ENCODE measurements at places on chromosomes 13 and 19.
A peak's percentile ranks its signal among the peaks of the same experiment; 100 is the strongest.

- peak; percentile 8 for DNase-seq
Measured at GRCh38 chr19:54325194-54325621, 12.2 kb upstream of the LILRA5 start.

- no peak for DNase-seq
Measured at GRCh38 chr13:41851351-41851750, 109.6 kb downstream of the VWA8 start.

GRCh38 chr19:6765738-6766356 is 1.4 kb downstream of the SH2D3A start:
- no peak for DNase-seq

- DNase-seq = no peak
Measured at GRCh38 chr19:33508941-33509614, 12.5 kb downstream of the PEPD start.

DNA sequence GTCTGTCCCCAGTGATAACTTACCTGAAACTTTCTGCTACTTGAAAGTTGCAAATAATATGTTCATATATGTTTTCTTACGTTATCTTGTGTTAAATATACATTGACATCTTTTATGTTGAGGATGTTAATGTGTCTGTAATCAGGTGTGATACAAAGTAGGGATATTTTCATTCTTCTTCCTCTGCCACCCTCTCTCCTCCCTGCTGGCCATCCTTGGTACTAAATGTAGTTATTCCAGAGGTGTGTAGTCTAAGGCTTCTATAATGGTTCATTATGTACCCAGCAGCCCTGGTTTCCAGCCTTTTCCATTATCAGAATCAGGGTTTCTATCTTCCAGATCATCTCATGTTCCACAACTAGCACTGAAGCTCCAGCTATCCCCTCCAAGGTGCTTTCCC is 606.7 kb upstream of the KLHL1 start:
- no peak for DNase-seq

DNA sequence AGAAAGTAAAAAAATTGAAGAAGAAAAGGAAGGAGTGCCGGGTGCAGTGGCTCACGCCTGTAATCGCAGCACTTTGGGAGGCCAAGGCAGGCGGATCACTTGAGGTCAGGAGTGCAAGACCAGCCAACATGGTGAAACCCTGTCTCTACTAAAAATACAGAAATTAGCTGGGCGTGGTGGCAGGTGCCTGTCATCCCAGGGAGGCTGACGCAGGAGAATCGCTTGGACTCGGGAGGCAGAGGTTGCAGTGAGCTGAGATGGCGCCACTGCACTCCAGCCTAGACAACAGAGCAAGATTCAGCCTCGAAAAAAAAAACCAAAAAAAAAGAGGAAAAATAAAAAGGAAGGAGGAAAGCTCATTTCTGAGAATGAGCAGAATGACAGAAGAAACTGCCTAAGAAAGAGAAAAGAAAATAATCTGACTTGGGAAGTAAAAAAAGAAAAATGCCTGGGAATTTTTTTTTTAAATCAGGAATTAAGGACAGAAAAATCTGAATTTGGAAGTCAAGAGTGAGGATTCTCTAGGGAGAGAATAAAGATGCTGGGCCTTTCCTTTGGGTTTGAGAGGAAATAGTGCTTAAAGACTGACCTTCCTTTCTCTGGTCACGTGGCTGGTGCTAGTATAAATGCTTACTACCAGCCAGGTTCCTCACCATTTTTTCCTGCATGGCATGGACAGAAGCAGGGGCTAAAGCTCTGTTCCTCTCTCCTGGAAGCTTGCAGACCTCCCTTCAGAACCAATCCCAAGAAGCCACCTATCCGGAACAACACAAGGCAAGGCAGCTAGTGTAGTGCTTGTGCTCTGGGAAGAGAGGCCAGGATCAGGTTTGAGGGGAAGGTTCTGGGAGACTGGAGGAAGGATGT is at the start of gene FFAR2:
FFAR2 (plus strand) TSS at position 652 of the 864 bp plus-strand sequence. CDS start 1,458 bp downstream, outside the sequence.
- no peak for DNase-seq

GRCh38 chr13:35714588-35715377 is 238.3 kb upstream of the MAB21L1 start:
- no peak for DNase-seq

GRCh38 chr13:108212886-108213285 is 2.5 kb downstream of the LIG4 start:
- DNase-seq = no peak

- no peak for DNase-seq
Measured at GRCh38 chr19:18849838-18850400, 18.2 kb downstream of the UPF1 start.

- no peak for DNase-seq
Measured at GRCh38 chr13:52447815-52448552, 2.5 kb downstream of the VPS36 start.

DNA sequence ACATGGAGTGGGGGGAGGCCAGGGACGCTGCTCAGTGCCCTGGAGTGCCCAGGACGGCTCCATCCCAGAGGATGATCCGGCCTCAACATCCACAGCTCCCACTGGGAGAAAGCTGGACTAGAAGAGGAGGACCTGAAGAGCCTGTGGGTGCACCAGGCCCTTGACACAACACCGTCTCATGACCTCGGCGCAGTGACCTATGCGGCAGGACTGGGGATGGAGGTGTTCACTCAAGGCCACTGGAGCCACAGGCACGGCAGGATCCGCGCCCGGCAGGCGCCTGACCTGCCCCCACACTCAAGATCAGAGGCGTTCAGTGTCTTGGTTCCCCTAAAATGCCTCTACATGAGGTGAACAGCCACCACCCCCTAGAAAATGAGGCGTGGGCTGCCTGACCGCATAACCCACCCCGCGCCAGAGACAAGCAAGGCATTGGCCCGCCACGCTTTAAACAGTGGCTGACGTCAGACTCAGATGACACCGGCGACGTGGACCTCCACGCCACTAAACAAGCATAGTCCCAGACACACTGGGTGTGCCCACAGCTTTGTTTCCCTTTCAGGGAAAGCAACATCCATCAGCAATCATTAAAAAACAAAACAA is 8.0 kb downstream of the SGTA start:
- DNase-seq = no peak

DNA sequence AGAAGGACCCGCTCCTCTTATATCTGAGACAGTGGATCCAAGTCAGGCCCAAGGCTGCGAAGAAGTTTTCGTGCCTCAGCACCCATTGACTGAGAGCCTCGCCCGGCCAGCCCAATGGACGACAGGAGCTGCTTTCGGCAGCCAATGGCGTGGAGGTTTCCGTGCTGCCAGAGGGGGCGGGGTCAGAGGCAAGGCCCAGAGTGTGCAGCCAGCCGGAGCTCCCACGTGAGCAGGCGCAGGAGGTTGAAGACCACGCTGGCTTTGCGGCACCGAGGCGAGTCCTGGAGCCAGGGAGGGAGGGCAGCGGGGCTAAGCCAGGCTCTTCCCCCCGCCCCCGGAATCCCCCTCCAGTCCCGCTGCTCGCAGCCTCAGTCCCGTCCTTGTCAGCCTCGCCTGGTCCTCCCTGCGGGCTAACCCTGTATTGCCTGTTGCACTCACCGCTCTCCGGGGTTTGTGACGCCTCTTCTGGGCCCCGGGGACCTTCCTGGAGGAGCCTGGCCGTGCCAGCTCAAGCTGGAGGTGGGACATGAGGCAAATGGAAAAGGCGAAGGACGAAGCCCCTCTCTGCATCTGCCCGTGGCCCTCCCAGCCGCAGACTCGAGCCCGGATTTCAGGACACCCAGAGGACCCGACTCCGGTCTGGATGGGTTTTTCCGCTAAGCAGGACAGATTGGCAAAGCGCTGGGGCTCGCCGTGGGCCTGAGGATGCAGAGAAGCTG is 1.5 kb downstream of the IFNL4 start:
- DNase-seq = no peak

GRCh38 chr19:51131780-51132680 is 7.3 kb downstream of the SIGLEC9 start:
- peak; percentile 38 for DNase-seq

DNA sequence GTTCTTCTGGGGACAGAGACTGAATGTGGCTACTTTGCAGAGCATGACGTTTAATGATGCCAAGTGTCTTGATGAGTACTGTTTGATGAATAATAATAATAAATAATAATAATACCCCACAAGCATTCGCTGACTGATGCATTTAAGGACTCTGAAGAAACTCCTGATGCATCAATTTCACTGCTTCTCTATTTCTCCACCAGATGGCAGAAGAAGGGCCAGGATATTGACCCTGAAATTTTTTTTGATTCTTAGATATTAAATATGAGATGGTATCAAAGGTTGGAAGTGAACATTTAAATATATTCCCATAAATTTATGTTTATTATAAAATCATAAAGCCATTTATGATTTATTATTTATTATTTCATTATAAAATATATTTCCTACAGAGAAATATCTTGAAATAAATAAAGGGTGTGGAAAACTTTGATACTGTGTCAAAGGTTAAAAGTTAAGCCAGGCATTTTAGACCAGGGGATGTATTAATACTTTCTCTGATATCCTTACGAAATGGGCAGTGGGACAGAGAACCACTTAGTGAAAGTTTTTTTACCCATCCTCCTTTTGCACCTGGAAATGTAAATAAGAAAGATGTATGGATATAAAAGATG is 170.9 kb downstream of the LACC1 start:
- DNase-seq = peak; percentile 52

DNA sequence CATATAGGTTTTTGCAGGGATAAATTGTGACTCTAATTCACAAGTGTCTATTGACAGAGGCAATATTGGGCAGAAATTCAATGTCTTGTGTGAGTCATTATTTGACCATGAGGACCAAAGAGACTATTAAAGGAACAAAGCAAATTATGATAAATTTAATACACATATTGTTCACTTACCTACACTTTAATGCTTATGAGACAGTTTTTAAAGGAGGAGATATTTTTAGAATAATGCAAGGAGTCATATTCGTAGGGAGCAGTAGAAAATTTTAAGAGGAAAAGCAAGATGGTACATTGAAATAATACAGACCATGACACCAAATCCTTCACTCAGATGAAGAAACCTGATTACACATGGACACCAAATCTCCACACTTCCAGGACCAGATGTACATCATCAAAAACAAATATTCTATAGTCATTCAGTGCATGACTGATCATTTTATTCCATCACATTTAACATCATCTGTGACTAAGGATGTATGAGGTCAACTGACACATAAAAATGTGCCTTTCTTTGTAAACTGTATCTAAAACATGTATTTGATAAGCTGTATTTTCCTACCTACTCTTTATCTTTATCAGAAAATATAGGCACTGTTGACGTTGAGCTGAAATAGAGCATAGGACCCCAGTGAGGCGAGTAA is 4.2 kb upstream of the OR7A17 start:
- no peak for DNase-seq

- DNase-seq = peak; percentile 1
Measured at GRCh38 chr19:27746691-27747380, 1466.1 kb downstream of the UQCRFS1 start.

- DNase-seq = no peak
Measured at GRCh38 chr19:4639531-4640246, 373 bp downstream of the TNFAIP8L1 start.

DNA sequence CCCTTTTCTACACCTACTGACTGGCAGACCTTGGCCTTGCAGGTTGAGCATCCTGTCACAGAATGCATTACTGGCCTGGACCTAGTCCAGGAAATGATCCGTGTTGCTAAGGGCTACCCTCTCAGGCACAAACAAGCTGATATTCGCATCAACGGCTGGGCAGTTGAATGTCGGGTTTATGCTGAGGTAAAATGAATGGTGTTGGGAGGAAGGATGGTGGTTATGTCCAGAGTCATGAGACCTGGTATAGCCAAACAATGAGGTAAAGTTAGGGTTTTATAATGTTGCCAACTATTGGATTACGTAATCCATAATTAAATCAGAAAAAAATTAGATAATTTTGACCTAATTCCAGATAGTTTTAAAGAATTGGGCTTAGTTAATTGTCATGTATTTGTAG is 212.5 kb downstream of the PCCA start:
- DNase-seq = no peak

DNA sequence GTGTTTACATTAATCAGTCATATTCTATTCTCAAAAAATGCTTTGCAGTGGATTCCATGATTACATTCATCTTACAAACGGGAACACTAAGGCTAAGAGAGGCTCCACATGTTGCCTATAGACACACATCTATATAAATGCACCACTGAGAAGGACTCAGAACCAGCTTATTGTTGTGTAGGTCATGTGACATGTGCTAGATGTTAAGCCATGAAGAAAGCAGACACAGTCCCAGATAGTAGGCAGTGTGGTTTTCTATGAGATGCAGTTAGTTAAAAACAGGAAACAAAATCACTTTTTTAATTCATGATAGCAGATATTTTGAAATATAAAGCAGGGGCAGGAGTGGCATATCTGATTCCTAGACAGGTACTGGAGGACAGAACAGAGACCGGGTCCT is 10.7 kb downstream of the SIGLEC6 start:
- DNase-seq = no peak
